ENCODE measurements at places on chromosomes 6 and 20.

- no peak for DNase-seq
Observed at GRCh38 chr6:121205569-121205968, 128.7 kb downstream of the TBC1D32 start.

DNA sequence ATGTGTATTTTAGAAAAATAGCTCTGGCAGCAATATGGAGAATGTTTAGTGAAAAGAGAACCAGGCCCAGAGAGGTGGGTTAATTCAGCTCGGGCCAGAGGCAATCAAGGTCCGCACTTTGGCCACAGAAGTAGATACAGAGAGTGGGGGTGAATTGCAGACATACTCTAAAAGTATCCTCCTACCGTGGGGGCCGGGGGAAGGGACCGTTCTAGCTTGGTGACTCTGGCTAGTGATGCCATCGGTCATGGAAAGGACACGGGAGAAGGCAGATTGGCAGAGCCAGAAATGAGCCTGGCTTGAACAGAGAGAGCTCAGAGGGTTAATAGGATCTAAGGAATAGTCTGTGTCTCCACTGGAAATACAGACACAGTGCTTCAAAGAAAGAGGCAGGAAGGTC is 173.1 kb downstream of the MTHFD1L start:
- DNase-seq: no peak

- DNase-seq: no peak
Observed at GRCh38 chr6:168886964-168887363, 366.7 kb downstream of the THBS2 start.

GRCh38 chr6:52900536-52900935 is 9.0 kb downstream of the GSTA3 start:
- no peak for DNase-seq

GRCh38 chr6:111747396-111747795 is 125.9 kb downstream of the FYN start:
- DNase-seq: no peak

- no peak for DNase-seq
Observed at GRCh38 chr20:62387933-62388635, 1.2 kb downstream of the RPS21 start.

DNA sequence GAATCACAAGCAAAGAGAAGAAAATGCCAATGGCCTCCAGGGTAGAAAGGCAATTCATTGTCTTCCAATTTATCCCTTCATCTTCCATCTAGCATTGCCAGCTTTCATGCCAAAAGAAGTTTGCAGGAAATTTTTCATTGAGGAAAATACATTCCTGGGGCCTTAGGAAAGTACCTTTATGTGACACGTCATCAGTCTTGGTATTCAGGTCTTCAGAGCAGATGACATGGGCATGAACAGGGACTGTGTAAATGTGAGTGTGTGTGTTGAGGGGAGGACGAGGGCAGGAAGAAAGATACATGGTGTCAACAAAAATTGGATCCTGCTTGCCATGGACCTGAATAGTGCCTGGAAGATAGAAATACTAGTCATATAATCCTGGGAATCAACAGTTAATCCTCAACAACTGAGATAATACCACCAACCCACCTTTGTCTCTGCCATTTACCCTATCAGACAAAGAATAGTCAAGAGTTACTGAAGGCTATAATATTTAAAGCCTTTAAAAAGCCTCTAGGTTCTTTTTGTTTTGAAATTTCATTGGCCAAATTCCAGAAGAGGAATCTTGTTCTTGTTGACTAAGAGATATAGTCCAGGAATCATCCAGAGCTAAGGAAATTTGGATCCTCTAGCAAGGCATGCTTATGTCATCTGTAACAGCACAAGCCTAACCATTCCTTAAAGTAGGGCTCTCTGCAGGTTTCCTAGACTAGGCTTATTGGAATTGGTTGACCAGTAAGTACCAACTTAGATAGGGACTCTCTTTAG is 405.8 kb upstream of the SASH1 start:
- DNase-seq: no peak

GRCh38 chr6:45587229-45588060 is 209.7 kb upstream of the SUPT3H start:
- no peak for DNase-seq

DNA sequence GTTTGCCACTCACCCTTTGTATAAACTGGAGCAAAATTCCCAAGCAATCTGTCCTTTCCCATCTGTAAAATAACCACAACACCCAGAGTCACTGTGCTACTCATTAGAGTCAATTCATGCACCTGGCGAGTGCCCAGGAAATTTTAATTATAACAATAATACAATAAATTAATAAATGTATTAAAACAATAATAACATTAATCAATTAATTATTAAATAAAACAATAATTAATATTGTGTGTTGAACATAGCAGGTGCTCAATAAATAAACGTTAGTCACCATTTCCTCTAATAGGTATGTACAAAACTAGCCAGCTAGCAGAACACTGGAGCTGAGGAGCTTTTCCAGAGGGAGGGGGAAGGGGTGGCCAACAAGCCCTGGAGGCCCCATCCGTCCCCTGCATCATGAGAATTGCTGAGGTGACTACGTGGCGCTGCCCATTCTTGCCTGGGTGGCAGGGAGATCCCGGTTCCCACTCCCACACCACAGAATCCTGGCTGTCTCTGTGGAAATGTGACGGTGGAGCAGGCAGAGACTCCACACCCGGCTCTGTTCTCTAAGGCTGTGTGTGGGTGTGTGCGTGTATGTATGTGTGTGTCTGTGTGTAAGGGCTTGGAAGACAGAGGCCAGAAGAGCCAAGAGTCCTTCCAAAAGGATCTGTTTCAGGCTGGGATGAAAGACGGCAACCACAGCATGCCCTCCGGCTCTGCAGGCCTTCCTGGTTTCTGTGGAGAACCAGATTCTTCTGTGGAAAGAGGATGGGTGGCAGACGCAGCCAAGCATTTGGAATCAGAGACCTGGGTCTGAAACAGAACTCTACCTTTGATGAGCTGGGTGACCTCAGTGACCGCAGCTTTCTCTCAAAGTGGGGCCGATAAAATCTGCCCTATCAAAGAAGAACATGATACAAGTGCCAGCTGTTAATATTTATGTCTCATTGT is 18.8 kb upstream of the EZR start:
- no peak for DNase-seq

- no peak for DNase-seq
Observed at GRCh38 chr20:17644451-17644850, 37.6 kb downstream of the RRBP1 start.

GRCh38 chr20:34124469-34125249 is 12.6 kb upstream of the EIF2S2 start:
- no peak for DNase-seq

- no peak for DNase-seq
Observed at GRCh38 chr20:14049111-14049510, 53.8 kb downstream of the MACROD2 start.

DNA sequence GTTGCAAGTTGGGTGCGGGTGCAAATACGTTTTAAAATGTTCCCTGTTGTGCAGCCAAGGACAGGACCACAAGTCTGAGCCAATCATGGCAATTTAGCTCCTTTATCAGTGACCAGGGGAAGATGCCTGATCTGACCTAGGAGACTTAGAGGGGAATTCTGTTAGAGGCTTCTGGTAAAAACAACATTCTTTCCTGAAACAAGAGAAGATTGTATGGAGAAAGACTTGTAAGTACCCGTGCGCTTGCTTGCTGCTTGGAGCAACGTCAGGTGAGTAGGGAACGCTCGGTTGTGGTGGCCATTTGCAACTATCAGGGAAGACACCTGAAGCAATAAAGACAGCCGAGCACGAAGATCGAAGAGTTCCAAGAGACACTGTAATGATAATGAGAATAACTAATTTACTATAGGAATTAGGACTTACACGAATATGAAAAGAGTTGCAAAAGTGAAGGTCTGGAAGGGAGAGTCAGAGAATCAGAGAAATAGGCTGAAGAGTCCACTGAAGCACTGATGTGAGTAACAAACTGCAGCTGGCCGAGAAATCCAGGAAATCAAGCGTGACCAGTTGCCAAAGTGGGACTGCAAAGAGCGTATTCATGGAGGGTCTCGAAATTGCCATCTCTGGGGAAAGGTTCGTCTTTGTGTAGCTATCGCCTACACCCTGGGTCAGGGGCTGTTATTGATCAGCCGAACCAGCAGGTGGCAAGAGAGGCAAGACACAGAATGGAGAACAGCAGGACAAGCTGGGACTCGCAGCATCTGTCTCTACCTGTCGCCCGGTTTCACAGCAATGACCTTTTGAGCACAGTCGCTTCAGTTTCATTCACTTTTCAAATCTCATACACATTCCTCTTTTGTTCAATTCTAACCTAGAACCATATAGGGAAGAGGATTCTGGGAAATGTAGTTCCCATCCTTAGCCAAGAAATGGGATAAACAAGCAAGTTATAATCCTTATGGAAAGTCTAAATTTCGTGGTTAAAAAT is 26.1 kb downstream of the LOC128125822 start:
- DNase-seq: peak; percentile 46

GRCh38 chr6:21679761-21680265 is 86.3 kb downstream of the SOX4 start:
- DNase-seq: no peak

DNA sequence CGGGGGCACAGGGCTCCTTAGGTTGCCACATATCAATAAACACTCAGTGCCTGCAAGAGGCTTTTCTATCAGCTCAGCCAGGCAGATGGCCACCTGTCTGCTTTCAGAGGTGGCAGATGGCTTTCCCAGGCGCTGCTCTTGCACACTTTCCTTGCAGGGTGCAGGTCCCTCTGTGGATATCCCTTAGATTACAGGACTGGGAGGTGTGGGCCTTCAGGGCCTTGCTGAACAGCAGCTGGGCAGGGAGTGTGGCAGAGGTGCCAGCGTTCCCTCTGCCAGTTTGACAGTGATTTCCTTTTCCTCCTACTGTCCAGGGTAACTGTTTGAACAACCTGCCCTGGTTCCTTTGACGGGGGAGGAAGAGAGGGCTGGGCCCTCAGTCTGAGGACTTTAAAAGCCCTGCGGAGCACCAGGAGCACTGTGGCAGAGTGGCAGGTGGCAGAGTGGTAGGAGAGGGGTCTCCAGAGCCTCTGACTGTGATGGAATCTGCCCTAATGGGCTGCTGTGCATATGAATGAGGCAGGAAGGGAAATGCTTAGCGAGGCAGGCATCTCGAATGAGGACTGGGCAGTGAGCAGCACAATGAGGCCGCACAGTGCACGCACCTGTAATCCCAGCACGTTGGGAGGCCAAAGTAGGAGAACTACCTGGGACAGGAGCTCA is 34.2 kb downstream of the ABHD12 start:
- no peak for DNase-seq

- no peak for DNase-seq
Observed at GRCh38 chr6:72260489-72260888, 361.4 kb upstream of the KCNQ5 start.

- no peak for DNase-seq
Observed at GRCh38 chr20:62826646-62827310, 9.9 kb downstream of the COL9A3 start.
